ENCODE measurements at places on chromosomes 2 and 18.
A peak's percentile ranks its signal among the peaks of the same experiment; 100 is the strongest.

DNA sequence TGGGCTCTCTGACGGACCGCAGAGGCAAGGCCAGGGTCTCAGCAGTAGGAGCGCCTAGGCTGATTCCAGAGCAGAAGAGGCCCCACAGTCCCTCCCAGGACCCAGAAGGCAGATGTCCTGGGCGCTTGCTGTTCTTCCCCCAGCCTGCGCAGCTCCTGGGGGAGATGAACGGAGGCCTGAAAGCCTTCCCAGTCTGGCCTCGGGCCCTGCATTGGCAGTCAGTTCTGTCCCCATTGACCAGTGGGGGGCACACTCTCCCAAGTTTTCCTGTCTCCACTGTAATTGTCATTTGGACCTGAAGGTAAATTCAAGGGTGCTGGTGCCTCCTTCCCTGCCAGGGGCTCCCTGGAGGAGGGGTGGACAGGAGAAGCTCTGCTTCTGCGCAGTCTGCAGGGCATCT lies 345.7 kb downstream of the CYP26B1 start:
- DNase-seq = peak; percentile 80

GRCh38 chr2:100821255-100821910 lies 1.4 kb downstream of the NPAS2 start:
- no peak for DNase-seq

DNA sequence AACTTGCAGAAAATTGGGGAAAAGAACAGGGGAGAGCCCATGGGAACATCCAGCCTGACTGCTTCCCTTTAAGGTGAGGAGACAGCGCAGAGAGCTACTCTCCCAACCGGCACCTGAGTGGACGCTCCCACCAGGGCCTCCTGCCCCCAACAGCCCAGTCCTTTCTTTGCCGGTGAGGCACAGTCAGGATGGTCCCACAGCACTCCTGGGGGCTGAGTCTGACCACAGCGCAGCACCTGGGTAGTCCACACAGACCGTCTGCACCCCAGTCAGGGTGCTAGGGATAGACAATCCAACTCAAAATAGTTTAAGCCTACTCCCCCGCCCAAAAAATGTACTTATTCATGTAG lies 74.5 kb downstream of the MEX3C start:
- DNase-seq = no peak

DNA sequence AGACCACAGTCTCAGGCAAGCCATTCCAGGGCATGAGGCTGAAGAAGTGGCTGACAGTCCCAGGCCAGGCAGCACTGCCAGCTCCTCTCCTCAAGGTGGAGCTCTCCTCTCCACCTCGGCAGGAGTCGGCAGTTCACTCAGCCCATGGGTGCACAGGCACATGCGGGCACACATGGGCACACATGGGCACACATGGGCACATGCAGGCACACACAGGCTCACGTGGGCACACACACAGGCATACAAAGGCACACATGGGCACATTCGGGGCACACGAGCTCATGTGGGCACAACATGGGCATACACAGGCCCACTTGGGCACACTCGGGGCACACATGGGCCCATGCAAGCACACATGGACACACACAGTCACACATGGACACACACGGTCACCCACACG lies 65.3 kb upstream of the TAF1B start:
- no peak for DNase-seq

DNA sequence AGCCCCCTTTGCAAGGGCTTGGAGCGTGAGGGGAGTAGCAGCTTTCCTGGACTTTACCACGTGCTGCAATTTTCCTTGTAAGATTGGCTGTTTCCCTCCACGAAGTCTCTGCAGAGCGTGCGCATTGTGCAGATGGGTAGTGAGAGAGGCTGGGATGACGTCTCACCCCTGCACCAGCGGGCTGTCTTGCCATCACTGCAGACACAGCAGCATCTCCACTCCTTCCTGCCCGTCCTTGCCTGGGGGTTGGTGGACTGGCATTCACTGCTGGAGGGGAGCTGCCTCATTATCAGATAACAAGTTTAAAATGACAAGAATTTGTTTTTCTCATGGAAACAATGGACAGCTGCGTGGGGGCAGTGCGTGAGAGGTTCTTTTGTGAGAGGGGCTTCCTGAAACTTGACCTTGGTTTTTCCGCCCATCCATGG lies 45.3 kb upstream of the HS6ST1 start:
- DNase-seq = no peak

GRCh38 chr2:2839393-2839781 lies 508.3 kb upstream of the MYT1L start:
- DNase-seq = no peak

GRCh38 chr2:28635191-28635611 lies 116.4 kb upstream of the PPP1CB start:
- no peak for DNase-seq

GRCh38 chr2:237055386-237056100 lies 30.1 kb upstream of the COPS8 start:
- DNase-seq = no peak

- DNase-seq = no peak
Measured at GRCh38 chr2:191539068-191539467, 138.9 kb upstream of the NABP1 start.

- DNase-seq = no peak
Measured at GRCh38 chr2:106338043-106338442, 130.2 kb downstream of the RGPD3 start.

GRCh38 chr18:78304192-78305164 lies 675.1 kb upstream of the SALL3 start:
- no peak for DNase-seq

DNA sequence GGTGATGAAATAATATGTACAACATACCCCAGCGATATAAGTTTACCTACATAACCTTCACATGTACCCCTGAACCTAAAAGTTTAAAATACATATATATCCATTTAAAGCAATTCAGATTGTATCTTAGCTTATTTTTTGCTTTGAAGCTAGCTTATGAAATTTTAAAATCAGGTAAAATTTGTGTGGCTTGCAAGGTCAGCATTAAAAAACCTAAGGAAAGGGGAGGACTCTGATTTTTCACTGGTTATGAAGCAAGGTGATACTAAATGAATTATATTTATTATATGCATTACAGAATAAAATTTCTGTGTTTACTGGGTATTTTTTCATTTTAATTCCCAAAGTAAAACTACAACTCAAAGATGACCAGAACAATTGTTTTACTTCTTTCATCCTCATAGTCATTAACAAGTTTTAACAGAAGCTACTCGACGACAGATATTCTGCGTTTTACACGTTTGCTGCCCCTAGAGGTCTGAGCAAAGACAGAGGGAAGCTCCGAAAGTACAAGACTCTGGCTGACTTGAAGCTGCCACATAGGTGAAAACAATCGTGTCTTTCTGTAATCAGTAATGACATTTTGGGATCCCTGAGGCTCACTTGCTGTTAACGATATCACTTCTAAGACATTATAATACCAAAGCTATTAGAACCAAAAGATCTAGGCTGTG lies 17.1 kb downstream of the PKP4 start:
- no peak for DNase-seq

DNA sequence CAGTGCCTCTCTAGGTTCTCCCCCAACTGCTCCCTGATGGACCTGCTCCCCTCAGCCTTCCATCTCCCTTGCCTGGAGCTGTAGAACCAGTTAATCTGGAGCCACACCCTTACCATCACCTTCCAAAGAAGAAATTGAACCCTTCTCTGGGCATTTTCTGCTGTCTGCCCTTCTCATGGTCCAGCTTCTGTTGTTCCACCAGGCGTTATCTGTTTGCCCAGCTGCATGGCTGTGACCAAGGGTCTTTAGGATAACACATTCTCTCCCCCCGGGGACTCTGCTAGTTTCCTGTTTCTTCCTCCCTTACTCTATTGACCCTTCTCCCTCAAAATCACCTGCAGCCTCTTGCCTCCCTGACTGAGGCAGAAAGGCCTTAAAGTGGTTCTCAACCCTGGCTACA lies 3.2 kb upstream of the ANKRD53 start:
- DNase-seq = no peak

GRCh38 chr2:113275556-113276215 lies 3.0 kb downstream of the PAX8 start:
- no peak for DNase-seq

DNA sequence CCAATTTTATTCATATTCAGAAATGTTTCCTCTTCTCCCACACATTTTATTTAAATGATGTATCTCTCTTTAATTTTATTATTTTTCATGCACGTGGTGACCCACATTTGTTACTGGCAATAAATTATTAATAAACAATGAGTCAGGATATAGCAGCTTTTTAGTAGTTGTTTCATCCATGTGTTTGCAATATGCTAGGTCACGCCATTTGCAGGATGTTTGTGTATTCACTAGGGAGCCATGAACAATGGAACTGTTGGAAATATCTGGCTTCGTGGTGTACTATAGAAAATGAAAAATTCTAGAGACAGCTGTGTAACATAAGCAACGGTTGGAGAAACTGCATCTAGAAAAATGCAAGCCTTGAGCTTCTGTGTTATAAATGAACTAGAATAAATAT lies 176.0 kb upstream of the COL3A1 start:
- DNase-seq = no peak
